ENCODE measurements at places on chromosomes 6 and 20. TPM values are rescaled to one million over a fixed set of nuclear protein-coding genes. Genes with fewer than 3 reads are reported as not detected.

DNA sequence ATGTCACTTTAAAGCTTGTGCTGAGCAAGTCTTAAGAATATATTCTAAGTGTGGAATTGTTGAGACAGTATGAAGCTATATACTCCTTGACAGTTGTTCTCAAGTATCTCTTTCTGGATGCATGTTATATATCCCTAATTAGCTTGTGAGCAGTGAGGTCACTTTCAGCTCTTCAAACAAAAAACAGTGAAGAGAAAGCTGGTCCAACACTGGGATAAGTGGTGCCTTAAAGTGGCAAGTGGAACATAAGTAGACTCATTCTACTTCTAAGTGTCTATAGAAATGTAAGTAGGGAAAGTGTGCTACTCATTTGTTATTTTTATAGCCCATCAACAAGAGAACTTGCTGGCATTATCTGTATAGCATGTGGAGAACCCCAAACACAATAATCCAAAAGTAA lies 133.1 kb upstream of the BACH2 start:
- DNase-seq, result peak; percentile 21

DNA sequence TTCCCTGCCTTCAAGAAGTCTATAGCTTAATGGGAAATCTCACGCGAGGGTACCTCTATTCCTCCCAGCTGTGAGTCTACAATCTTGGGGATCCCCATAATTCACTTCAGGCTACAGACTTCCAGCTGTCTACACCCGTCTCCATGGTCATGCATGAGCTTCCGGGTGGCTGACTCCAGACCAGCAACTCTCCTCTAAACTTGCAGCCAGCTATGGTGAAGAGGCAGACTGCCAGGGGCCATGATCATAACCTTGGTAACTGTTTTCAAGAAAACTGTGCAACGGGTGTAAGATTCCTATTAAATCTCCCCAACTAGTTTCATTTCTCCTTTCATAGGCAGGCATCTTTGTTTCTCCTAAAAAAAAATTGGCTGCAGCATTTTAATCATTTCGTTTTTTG lies 534.4 kb upstream of the CHD6 start:
- DNase-seq, result no peak

- DNase-seq, result no peak
Measured at GRCh38 chr6:89154131-89154530, 8.3 kb downstream of the PM20D2 start.

- no peak for DNase-seq
Measured at GRCh38 chr6:87341899-87342298, 2.7 kb upstream of the C6orf163 start.

GRCh38 chr20:41413169-41413568 lies 46.6 kb upstream of the EMILIN3 start:
- no peak for DNase-seq

- DNase-seq, result peak; percentile 24
Measured at GRCh38 chr20:26214991-26215390, 518.3 kb upstream of the ZNF337 start.

GRCh38 chr20:37943501-37944455 lies 40.9 kb downstream of the VSTM2L start:
- no peak for DNase-seq

DNA sequence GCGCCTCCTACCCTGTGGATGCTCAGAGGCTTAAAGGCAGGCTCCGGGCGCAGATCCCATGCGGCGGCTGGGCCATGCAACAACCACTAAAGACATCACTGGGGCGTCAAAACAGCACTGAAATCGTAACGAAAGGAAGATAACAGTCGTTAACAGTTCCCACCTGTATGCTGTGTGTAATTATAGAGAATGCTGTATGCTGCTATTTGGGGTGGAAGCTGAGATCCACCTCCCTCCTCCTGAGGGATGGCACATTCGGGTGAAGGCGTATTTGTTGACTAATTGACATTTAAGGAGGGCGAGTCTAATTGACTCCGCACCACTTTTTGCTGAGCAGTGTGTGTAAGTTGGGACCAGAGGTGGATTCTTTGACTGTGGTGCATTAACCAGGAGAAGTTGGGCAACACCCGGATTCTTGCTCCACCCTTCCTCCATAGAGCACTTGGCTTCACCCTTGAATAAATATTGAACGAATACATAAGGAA lies 687 bp downstream of the SLC35A1 start:
- peak; percentile 10 for DNase-seq

DNA sequence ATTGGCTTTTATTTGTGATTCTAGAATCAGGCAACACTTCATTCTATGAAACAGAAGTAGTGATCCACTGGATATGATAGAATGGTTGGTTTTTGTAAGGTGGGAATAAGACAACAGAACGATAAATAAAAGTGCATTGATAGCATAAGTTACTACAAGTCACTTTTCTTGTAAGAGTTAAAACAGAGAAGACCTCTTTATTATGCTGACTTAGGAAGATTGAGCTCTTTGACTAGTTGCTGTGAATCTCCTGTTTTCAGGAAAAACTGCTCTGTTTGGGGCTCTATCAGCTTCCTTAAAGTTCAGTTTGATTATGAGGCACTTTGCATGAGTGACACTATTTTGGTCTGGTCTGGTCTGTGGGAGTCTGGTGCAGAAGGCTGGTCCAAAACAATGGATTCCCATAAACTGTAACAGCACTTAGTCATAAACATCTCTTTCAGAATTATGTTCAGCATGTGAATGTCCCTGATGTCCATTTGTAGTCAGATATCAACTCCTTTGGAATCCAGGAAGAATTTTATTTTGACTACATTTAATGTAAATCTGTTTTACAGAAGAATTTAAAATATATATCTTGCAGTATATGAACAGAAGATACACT lies 35.0 kb upstream of the DSE start:
- DNase-seq, result no peak

TRIM15 gene
- not detected for total RNA-seq

TUBB2A gene
- 265 TPM for total RNA-seq

CLVS2 gene
- not detected for total RNA-seq

MATN4 gene
- total RNA-seq, result 0.10 TPM

GSTA4 gene
- total RNA-seq, result 18.7 TPM

PGC gene
- not detected for total RNA-seq

Measured in RPMI7951 (cell line).